ENCODE measurements at places on chromosomes 4 and X. TPM values are rescaled to one million over a fixed set of nuclear protein-coding genes. Genes with fewer than 3 reads are reported as not detected.

DNA sequence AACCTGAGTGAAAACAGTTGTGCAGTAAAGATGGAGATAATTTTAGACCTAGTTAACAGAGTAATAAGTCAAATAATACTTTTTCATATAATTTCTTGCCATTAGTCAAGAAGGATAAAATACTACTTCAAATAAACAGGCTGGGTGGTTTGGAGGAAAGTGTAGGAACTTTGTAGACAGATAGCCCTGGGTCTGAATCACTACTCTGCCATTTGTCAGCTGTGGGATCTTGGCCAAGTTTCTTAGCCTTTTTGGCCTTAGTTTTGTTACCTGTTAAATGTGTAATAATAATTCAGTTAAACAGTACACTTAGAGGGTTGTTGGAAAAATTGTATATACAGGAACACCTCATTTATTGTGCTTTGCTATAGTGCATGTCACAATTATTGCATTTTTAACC, 163.7 kb downstream of the NPNT start:
- no peak for DNase-seq

Gene TRPC5OS
- not detected for total RNA-seq

DNA sequence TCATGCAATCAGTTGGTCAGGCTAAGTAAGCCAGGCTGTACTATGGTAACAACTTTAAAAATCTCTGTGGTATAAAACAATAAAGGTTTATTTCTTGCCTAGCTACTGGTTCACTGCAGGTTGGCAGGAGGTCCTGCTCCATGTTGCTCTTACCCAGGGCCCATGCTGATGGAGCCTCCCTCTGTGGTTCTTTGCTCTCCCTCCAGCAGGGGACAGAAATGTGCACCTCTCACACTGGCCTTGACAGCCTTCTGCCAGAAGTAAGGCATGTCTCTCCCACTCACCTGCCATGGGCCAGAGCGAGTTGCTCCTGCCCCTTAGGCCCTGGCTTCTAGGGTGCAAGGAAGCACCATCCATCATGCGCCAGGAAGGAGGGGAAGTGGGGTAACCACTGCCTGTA, 31.1 kb downstream of the CLDN22 start:
- DNase-seq, result no peak

DNA sequence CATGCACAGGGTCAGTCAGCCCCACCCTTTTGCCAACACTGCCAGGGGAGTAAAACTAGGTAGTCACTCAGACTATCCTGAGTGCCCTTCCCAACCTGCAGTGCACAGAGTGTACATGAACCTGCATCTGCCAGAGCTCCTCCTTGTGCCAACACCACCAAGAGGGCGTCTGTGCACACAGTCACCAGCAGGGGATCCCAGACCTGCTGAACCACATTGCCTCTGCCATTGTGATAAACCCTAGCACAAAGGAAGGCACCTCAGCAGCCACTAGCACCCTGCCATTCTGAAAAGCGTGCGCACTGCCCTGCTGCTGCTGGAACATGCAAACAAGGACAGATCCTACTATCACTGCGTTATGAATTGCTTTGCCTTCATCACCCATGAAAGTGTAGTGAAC, 247.8 kb upstream of the POU3F4 start:
- no peak for DNase-seq

DNA sequence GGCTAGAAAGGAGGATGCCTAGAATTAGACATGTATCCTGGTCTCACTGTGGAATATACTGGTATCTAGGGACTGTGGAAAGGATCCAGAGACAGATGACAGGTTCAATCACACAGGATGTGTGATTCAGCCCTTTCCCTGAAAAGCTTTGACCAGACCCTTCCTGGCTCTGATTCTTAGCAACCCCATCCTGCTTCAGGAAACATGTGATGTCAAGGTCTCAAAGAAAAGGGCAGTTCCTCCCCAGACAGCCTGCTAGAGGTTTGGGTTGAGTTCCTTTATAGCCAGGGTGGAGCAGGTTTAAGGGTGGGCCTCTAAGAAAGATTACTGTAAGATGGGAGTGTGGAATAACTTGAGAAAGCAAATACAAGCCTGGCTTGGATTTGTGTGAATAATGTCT, 3.0 kb downstream of the BMP15 start:
- no peak for DNase-seq

DNA sequence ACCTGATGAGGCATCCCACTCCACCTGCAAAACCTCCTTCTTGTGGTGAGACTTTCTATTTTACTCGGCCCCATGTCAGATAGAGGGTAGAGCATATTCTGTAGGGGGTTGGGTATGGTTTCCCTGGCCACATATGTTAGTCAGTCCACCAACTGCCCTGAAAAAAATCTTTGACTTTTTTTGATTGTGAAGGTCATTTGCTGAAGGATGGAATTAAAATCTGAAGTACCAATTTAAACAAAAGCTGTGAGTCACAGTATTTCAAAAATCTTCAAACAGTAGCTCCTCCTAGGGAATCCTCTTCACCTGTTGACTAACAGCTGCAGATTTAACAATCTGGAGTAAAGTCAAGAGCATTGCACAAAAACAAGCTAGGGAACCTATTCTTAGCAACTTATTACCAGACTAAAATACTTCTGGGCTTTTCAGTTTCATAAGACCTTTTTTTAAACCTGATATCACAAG, 8.0 kb upstream of the CCDC110 start:
- no peak for DNase-seq
